ENCODE measurements at places on chromosomes 5 and 9.

- DNase-seq, result no peak
Observed at GRCh38 chr9:131433302-131433854, 39.5 kb downstream of the PRRC2B start.

DNA sequence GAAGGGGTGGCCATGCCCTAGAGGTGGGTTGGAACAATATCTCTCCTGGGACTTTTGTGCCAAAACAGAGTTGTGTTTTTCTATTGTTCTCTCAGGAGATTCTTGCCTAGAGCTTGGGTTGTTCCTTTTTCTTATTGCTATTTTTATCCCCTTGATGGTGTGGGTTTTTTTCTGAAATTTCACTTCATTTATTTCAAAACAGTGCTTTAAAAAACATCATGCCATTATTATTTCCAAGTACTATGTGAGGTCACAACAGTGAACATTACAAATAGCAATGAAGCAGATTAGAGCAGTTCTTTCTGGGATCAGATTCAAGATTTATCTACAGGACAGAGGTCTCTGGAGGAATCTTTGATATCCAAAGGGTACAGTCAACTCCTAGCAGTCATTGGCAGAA lies 76.6 kb downstream of the ACTBL2 start:
- DNase-seq, result no peak

DNA sequence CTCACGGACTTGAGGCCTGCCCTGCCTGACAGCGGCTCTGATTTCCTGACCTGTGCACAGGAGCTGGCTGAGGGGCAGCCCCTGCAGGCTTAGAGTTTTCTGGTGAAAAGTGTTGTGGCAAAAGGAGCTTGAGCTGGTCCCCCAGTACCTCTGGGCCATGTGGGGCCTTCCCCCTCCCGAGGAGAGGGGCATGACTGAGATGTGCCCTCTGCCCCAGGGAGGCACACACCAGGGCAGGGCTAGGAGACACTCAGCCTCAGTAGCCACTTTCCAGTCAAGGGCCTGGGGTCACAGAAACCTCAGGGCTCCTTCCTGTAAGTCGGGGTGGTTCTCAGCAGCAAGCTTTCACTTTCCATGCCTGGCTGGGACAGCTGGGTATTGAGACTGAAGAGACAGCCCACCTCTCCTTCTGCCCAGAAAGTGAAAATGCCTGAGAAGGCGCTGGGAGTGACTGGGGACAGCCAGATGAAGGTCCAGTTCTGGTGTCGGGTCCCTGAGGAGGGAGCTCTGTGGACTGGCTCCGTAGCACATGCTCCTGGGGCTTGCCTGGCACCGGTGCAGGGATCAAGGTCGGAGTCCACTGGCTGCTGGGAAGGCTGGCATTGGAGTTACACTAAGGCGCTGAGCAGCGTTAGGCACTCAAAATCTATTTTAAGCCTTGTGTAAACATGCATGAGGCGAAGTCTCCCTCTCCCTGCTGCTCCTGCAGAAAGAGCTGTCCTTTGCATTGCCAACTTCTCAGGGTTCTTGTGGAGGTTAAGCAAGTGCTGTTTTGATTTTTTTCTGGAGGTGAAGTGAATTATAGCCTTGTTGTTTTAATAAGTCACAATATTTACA lies 394.9 kb downstream of the GADD45G start:
- peak; percentile 45 for DNase-seq

DNA sequence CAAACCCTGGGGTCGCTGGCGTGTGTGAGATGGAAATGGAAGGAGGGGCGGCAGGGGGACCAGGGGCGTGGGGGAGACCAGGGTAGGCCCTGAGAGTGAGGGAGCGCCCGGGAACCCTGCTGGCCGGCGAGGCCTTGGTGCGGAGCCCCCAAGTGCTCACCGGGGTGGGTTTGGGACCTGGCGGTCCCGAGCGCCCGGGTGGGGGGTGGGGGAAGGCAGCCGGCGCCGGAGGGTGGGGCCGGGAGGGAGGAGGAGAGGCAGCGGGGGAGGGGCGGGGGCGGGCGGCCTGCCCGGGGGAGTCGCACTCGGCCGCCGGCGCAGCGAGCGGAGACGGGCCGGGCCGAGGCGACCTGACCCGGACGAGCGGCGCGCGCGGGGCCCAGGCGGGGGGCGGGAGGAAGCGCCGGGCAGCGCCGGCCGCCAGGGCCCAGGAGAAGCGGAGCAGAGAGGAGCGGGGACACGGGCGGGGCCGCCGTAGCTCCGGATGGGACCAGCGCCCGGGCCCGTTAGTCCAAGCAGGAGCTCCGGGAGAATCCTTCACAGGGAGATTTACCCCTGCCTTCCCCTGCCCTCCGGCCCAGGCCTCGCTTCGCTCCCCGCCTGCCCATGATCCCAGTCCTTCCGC lies at the start of gene NPR2:
NPR2 (plus strand) TSS at position 295 of the 625 bp plus-strand sequence. CDS start 818 bp downstream, outside the sequence.
- DNase-seq, result peak; percentile 88

GRCh38 chr9:130949188-130950038 lies 10.4 kb upstream of the FIBCD1 start:
- DNase-seq, result no peak

DNA sequence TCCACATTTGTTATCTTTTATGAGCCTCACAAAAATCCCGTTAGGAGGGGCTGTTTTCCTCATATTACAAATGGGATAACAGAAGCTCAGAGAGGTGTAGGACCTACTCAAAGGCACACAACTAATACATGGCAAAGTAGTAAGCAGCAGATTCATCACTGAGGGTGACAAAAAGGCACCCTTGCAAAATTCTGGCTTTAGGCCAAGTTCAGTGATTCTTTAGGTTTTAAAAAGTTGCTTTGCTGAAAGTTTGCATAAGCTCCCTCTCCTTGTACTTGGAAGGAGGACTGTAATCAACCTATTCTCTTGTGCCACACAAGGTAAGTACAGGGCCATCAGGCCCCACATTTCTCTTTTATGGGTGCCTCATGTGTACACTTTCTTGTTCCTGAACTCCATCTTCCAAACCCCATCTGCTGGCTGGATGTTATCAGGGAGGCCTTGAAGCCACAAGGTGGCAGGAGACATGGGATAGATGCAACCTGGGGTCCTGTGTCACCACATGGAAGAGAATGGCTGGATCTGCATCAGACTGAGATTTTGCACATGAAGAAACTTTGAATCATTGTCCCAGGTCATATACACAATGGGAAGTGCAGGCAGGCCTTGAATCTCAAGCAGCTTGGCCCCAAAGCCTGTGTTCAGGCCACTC lies 311.6 kb downstream of the MSX2 start:
- DNase-seq, result no peak

DNA sequence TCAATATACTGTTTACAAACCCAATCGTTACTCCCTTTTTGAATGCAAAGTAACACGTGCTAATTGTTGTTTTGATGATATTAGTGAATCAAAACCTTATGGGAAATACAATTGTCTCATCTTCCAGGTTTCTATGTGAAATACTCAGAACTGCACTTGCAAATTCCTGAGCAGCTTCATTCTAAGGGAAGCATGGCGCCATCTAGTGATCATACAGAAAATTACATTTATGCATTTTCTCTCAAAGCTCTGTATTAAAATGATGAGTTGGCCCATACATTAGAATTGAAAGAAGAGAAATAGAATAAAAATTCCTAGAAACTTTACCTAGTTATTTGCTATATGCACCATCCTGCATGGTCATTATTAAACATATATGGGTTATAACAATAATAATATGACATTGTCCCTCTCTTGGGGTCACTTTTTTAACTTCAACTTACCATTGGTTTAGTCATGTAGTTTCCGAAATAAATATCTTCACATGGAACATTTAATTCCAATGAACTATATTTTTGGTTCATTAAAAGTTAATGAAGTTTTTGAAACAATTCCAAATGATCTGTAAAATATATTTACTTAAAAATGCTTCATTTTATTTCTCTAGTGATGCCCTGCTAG lies 220.0 kb downstream of the PDE4D start:
- peak; percentile 59 for DNase-seq

DNA sequence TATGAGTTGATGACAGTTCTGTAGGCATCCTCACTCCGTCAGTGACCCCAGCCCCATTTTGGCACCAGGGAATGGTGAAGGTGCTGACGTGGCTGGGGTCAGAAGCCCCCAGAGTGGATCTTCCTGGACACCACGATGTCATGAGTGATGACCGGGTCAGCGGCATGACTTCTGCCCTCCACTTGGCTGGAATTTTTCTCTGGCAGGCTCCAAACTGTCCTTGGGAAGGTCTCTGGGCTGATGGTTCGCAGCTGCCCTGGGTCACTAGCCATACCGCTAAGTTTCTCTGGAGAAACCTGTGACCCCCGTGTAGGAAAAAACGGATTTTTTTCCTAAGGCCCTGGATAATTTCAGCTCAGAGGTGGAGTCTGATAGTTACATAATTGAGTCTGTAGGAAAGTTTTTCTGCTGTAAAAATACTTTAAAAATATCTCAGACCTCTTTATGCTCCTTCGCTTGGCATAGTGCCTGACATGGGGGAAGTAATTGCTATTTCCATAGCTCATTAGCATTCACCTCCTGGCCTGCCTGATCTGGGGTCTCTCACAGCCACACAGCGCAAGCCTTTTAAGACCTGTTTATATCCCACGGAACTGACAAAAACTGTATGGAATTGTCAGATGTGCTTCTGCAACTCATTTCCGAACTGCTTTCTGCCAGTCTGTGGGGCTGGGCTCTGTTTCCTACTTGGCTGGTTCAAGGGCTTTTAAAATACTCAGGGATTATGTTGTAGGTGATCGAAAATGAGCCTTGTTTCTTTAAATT lies 69.2 kb downstream of the ANGPTL2 start:
- DNase-seq, result no peak

GRCh38 chr9:14260101-14260500 lies 53.8 kb downstream of the NFIB start:
- no peak for DNase-seq

DNA sequence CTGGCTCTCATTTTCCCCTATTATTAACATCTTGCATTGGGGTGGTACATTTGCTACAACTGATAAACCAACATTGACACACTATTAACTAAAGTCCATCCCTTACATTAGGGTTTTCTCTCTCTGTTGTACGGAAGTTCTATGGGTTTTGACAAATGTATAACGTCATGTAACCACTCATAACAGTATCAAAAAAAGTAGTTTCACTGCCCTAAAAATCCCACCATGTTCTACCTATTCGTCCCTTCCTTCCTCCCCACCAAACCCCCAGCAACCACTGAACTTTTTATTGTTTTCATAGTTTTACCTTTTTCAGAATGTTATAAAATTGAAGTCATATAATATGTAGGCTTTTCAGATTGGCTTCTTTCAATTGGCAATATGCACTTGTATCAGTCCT lies 40.1 kb downstream of the MLLT3 start:
- no peak for DNase-seq

- DNase-seq, result no peak
Observed at GRCh38 chr5:15074651-15075050, 203.1 kb upstream of the ANKH start.

DNA sequence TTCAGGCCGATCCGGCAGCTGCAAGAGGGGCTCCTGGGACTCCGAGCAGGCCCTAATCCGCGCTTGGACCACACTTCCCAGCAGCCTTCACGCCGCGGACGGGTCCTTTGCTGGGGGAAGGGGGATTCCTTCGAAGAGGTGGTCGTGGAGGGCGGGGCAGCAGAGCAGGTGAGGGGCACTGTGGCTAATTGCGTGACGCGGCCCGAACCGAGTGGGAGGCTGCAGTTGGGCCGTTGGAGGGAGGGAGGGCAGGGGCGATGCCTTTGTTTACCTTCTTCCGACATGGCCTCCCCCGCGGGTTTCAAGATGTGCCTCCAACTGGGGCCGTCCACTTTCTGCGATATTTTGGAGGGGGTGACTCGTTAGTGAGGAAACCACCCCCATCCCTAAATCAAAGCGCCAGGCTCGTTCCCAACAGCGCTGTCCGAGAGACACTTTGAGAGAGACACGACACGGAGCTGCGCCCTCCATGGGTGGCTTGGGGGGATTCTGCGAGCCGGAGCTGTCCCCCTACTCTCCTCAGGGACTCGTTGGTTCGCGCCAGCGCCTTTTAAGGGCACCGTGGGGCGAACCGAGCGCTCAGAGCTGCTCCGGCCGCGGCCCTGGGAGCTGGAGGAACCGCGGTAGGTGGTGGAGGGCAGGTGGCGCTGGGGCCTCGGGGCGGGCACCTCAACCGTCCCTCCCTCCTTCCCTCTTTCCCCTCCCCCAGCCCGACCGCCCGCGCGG lies at the start of gene FAM53C:
FAM53C (plus strand) TSS at position 582 of the 726 bp plus-strand sequence. CDS start 3,070 bp downstream, outside the sequence.
- DNase-seq, result peak; percentile 92

DNA sequence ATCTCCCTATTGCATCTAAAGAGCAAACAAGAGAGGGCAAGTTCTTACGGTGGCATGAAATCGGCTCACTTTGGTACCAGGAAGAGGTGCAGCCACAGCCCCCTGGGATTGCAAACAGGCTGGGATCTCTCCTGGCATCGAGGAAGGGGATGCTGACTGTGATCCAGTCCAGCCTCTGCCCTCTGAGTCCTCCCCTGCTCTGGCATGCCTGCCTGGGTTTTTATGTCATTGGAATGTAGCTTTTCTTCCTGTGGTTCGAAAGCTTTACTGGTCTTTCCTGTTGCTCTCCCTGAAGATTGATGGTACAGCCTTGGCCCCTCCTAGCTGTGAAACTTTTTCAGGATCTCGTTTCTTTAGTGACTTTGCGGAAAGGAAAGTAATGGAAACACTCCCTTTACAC lies 6.6 kb downstream of the SLC46A2 start:
- peak; percentile 57 for DNase-seq

DNA sequence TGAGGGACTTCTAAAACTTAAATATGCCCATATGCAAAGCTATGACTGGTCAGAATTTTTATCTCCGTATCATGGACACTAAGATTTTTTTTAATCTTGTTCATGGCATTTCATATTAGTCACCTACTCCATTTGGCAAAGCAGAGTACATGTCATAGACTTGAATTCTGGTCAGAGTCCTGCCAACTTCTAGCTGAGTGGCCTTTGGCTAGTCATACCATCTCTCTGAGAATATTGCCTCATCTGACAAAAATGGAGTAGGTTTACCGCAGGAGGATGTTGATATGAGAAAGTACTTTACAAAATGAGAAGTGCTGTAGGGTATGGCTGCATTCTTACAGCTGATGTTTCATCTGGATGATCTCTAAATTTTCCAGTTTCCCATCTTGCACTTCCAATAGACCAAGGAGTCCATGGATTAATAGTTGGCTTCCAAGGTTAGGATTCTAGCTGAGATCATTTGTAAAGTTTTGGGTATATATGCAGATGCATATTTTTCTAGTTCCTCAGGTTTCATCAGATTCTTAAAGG lies 150.8 kb upstream of the NR3C1 start:
- peak; percentile 74 for DNase-seq

DNA sequence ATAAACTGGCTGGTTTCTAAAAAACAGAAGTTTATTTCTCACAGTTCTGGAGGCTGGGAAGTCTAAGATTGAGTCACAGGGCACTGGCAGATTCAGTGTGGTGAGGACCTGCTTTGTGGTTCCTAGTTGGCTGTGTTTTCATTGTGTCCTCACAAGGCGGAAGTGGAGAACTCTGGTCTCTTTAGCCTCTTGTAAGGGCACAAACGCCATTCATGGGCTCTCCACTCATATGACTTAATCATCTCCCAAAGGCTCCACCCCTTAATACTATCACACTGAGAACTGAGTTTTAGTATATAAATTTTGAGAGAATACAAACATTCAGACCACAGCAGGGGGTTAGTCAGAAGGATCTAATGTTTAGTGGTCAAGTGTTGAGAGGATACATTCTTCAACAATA lies 208.2 kb downstream of the SEC61B start:
- DNase-seq, result no peak

DNA sequence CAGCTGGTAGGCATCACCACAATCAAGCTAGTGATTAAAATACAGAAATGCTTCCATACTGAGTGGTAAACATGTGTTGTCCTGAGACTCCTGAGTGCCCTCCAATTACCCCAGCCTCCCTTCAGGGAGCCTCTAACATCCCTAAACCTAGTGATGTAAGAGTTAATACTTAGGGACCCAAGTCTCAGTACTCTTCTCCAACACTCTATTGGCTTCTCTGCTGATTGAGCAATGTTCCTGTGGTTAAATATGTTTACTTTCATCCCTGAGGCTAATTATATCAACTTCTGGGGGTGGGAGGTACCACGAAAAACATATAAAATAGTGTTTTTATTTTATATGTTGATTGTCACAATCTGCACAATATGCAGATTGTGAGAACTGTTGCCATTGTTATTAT lies 5.0 kb downstream of the GRXCR2 start:
- no peak for DNase-seq
